ENCODE measurements at places on chromosomes 5 and 9.

DNA sequence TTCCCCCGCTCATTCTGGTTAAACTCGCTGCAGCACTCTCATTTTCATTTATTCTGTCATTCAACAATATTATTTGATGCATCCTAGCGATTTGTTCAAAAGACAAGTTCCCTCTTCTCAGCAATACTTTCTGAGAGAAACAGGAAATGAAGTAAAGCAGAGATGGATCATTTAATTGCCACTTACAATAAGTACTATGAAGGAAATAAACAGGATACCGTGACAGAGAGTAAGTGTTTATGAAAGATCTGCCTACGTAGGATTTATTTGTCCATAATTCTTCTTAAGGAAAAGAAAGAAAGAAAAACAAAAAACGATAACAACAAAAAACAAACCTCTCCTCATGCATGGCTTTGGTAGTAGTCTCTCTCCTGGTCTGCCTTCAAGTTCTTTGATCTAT is 406.8 kb upstream of the ZNF608 start:
- DNase-seq, result no peak

GRCh38 chr9:107755246-107755645 is 265.7 kb upstream of the KLF4 start:
- DNase-seq, result no peak

DNA sequence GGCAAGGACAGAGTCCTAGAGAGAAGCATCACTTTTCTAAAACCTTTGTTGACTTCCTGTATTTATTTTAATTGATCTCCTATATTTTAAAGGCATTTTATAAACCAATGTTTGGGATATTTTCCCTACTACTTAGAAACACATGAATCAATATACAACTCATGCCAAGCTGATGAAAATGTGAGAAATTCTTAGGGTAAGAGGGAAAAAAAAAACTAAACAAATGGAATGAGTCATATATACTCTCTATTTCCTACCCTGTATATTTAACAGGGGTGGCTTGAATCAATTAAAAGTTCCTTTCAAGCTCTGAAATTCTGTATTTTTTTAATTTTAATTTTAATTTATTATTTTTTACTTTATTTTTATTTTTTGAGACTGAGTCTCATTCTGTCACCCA is 19.6 kb downstream of the BAAT start:
- DNase-seq, result no peak

DNA sequence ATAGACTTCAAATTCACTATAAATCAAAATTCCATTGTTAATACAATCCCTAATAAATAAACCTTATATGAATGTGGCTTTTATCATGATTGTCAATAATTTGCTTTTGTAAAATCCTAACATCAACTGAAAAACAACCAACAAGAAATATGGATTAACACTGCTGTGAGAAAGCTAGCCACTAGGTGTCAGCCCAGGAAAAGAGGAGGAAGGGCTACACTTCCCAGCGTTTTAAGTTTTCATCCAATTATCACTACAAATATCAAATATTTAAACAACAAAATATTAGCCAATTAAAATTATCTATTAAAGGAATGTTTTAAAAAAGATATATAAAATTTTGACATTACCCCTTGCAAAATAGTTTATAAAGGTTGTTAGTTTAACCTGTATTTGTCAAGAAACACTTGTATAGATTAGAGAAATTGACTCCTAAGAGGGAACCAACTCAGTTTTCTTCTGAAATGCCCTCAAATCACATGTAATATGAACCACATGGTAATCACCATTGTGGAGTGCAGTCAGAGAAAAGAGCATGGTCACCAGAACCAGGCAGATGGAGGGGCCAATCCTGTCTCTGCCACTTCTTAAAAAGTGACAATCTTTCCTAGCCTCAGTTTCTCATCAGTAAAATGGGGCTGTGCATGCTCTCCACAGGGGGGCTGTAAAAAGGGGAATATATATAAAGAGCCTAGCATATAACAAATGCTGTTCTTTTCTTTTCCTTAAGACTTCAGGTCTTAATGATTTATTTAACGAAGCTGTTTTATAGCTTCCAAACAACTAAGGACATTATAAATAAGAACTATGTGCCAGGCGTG is 188.2 kb downstream of the CRB2 start:
- DNase-seq, result peak; percentile 24

GRCh38 chr9:129027685-129028191 is 393 bp downstream of the SH3GLB2 start:
- DNase-seq, result no peak

GRCh38 chr9:16207161-16207560 is 654.3 kb downstream of the CCDC171 start:
- DNase-seq, result no peak

DNA sequence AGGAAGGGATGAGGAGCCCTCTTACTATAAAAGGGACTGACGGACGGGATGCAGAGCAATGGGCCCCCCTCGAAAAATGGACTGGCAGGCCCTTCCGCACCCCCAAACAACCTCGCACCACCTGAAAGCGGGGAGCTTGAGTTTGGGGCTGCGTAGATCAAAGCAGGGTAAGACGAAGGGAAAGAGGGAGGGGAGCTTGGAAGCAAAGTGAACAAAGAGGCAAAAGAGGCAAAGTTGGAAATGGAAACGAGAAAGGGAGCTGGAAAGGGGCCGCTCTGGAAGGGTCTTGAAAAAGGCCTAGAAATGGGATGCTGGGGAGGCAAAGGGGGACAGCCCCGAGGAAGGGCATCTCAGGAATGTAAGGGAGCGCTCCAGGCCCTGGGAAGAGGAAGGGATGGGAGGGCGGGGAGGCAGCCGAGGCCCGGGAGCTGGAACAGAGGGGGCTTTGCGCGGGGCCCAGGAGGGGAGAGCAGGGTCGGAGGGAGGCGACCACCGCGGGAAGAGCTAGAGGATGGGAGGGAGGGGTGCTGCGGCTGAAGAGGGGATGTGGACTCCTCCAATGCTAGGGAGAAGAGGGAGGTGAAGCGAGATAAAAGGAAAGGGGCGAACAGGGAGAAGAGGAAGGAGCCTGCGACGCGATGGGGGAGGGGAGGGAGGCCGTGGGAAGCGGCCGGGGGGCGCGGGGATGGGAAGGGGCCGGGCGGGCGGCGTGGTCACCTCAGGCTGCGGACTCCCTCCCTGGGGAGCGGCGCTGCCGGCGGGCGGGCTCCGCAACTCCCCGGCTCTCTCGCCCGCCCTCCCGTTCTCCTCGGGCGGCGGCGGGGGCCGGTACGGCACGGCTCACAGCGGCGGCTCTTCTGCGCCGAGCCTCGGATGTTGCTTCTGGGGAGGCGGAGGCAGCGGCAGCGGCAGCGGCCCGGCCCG is 577 bp downstream of the RNF145 start:
- DNase-seq, result peak; percentile 43

- DNase-seq, result no peak
Observed at GRCh38 chr9:97840521-97840920, 12.5 kb upstream of the FOXE1 start.

DNA sequence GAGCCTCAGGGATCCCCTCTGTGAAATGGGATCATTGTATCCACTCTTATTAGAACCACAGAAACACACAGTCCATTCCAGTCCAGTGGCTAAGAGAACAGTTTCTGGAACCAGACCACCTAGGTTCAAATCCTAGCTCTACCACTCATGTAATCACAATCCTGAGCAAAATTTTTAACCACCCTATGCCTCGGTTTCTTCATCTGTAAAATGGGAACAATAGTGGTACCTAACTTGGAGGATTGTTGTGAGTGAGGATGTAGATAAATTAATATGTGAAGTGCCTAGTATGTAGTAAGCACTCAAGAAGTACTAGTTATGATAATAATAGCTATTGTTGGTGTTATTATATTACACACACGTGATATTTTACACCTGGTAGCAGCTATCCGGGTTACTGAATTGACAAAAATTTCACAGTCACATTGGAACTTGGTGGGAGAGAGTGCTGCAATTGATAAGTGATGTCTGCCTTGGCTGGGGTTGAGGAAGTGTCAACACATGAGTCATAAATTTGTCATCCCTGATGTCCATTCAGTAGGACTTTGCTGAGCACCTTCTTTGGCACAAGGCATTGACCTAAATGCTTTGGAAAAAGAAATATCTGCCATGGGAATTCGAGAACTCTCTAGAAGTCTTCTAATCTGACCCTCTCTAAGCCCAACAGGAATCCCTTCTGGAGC is 68.4 kb downstream of the COL27A1 start:
- DNase-seq, result no peak

DNA sequence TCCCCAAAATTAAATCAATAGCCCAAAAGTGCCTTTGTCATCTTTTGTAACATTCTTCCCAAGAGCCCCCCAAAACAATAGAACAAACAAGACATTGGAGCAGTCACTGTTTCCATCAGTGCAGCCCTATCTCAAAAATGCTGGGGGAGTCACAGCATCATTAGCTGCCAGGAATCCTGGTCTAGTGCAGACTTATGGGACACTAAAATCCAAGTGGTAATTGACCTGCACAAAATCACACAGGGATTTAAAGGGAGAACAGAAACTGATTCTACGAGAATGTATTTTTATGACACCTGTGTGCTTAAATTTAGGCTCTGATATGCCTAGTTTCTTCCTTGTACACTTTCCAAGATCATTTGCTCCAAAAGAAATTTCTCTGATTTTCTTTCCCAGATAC is 172.9 kb downstream of the GLIS3 start:
- no peak for DNase-seq

DNA sequence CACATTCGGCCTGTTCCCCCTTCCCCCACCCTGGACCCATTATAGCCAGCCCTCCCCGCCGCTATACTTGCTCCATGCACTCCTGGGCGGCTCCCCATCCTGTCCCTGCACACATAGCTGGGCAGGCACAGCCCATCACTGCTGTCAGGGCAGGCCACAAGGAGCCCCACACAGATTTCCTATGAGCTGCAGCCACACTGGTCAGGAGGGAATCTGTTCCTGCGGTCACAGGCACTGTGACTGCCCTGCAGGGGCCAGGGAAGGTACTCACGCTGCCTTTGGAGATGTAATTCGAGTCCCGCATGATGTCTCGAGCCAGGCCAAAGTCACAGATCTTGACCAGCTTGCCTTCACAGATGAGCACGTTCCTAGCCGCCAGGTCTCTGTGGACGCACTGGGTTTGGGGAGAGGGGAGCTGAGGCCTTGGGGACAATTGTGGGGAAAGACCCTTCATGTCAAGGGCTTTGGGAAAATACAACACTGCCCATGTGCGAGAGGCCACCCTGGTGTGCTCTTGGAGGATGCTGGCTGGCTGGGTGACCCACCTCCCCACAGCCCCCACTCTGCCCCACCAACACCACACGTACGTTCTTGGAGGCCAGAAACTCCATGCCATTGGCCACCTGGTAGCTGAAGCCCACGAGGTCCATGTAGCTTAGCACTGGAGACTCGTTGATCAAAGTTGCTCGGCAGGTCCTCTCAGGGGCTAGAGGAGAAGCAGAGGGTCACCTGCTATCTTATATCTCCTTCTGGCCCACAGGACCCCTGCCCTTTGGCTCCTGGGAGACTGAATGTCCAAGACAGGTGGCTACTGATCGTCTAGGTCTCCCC is 34.5 kb upstream of the CSF1R start:
- DNase-seq, result no peak

DNA sequence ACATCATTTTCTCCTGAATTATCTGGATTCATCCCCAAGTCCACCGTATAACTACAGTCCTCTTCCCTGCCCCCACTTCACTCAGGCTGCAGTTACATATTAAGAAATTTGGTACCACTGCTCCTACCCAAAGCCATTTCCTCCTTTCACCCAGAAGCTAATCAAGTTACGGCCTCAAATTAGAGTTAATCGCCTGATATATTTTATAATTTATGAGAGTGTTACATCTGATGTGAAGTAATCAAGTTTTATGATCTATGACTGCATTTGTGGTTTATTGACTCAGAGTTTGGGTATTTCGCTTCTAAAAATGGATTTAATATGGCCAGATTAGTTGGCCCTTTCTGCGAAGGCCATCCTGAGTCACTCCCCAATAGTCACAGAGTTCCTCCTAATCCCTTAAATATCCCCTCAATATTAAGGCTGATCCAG is 223.6 kb upstream of the KIF2A start:
- no peak for DNase-seq

- DNase-seq, result no peak
Observed at GRCh38 chr9:134592018-134592818, 49.4 kb upstream of the COL5A1 start.

GRCh38 chr9:129958796-129959195 is 84.2 kb downstream of the FNBP1 start:
- no peak for DNase-seq

DNA sequence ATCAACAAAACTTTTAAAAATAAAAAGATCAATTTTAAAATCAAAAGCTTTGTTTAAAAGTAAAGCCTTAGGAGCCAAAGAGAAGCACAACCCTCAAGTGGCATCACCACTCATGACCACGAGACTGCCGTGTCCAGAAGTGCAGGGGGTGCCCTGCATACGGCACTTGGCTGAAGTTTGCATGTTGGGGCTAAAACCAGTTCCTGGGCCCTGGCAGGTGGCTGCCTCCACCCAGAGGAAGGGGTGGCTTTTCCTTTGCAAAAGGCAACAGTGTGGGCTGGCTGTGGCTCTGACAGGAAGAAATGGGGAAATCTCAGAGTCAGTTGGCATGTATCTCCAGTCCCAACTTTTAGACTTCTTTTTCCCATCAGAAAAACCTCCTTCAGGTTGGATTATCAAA is 15.3 kb downstream of the TRMO start:
- no peak for DNase-seq

DNA sequence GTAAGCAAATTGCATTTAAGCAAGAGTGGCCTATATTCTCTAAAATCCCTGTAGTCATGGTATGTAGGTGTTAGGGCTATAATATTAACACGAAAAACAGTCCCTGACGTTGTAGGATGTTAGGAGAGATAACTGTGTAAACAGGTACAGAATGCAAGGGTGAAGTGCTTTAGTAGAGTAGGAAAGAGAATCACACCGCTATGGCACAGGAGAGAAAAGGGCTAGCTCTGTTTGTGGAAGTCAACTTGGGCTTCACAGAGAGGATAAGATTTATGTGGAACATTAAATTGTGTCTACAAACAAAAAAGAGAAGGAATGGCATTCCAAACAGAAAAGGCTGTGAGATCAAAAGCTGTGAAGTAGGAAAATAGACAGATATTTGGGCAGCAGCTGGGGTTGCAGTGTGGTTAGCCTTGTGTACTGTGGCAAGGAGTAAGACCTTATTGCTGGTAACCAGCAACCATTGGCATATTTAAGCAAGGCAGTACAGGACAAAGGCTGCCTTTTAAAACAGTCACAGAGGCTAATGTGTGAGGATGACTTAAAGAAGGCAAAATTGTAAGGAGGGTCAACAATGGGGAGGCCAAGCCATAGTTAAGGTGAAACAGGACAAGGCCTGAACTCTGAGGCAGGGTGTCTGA is 337.5 kb upstream of the ADAMTSL1 start:
- no peak for DNase-seq

Data from stimulated activated CD4-positive, alpha-beta T cell treated with anti-CD3 and anti-CD28 coated beads, Interleukin-2, amount 100 ng/mL, for 24 hours (primary cell).